Suppressor macrophage treated with lipopolysaccharide for 1 hour (primary cell): ENCODE measurements at places on chromosomes 11 and 22.
A peak's percentile ranks its signal among the peaks of the same experiment; 100 is the strongest.

GRCh38 chr22:30742291-30743256 is 47.9 kb downstream of the OSBP2 start:
- DNase-seq: peak; percentile 68

GRCh38 chr22:39230261-39231196 is 14.3 kb downstream of the PDGFB start:
- peak; percentile 69 for DNase-seq

- DNase-seq: no peak
Measured at GRCh38 chr22:49404020-49404419, 423.7 kb downstream of the BRD1 start.

DNA sequence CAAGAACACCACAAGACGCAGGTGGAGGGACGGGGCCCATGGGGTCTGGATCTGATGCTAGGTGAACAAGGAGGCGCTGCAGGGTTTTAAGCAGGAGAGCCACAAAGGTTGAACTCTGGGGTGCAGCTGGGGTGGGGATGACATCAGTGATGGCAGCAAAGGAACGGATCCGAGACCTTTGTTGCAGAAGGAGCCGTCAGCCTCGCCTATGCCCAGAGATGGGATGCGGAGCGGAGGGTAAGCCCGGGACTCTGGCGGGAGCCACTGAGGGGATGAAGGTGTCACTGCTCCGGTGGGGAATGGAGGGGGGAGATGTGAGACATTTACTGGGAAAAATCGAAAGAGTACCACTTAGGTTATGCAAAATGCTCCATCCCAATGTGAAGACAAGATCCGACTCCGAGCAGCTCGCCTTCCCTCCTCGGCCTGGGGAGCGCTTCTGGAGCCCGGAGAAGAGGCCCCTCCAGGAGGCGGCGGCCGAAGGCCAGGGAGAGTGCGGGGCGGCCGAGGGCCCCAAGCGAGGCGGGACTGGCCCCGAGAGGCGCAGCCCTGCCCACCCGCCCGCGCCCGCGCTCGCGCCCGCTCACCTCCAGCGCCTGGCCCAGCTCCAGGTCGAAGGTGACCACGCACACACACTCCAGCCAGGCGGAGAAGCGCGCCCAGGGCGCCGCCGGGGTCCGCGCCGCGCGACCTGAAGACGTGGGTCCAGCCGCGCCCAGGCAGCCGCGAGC is 422 bp downstream of the DENND6B start:
- DNase-seq: no peak

DNA sequence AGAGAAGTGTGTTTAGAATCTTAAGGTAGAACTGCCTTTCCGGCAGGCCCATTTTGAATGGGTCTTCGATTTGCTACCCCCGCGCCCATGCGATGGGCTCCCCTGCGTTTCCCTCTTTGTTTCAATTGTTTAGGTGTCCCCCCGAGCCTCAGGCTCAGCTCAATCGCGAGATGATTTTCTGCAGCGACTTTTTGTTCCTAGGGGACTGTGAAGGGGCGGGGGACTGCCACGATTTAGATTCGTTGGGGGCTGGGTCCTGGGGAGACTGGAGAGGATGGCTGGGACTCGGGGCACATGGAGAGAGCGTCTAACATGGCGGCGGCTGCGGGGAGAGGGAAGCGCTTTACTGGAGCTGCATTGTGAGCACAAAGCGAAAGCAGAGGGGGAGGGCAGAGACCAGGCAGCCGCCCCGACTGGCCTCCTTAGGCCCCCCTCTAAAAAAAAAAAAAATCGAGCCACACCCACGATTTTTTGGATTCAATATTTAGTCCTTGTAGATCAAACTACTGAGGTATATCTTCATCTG is 1.7 kb downstream of the CAPRIN1 start:
- DNase-seq: peak; percentile 86

GRCh38 chr11:86990515-86990914 is 35.3 kb upstream of the FZD4 start:
- no peak for DNase-seq

DNA sequence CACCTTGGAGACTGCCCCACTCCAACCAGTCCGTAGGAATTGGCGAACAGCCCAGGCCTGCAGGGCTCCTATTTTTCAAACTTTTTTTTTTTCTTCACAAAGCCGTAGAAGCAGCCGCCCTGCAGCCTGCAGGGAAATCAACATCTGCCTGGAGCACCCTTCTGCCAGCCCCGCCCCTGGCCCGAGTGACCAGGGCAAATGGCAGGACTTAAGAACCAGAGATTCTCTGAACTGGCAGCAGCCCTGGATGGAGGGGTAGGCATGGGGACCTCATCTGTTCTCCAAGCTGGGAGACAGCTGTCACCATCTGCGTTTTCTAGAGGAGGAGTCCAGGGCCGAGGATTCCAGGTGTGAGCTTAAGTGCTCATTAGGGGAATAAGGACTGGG is 5.6 kb downstream of the SCN2B start:
- DNase-seq: no peak

DNA sequence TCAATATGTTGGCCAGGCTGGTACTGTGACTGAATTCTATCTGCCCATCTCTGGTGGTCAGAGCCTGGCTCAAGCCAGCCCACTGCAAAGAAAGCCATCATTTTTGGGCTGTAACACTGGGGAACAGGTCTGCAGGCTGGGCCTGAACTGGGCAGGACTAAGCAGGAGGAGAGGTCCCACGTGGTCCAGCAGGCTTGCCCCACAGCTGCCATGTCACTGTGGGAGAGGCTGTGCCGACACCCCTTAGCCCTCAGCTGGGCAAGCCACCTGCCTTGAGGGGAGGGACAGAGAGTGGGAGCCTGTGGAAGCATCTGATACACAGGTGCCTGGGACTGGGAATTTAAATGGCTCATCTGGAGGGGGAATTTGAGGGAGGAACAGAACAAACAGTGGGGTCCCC is 66.7 kb upstream of the CLTCL1 start:
- no peak for DNase-seq

DNA sequence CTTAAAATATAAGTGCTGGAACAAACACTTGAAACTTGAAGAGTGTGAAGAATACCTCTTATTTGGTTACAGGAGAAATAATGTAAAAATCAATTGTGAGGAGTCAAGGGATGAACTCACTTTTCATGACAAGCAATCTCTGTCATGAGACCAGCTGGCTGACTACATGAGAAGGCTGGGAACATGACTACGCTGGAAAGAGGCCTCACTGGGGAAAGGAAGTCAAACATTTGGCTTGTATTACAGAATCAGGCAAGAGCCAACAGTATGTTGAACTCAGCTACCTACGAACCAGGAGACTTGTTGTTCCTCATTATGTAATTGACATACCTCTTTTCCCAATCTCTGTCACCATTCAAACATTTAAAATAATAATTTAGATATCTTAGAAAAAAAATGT is 14.4 kb downstream of the DCDC1 start:
- no peak for DNase-seq

GRCh38 chr22:23579870-23580575 is at the start of gene IGLL1:
Gene IGLL1 (minus strand): TSS chr22:23580290. CDS start chr22:23580190, 100 bp downstream.
- DNase-seq: no peak

DNA sequence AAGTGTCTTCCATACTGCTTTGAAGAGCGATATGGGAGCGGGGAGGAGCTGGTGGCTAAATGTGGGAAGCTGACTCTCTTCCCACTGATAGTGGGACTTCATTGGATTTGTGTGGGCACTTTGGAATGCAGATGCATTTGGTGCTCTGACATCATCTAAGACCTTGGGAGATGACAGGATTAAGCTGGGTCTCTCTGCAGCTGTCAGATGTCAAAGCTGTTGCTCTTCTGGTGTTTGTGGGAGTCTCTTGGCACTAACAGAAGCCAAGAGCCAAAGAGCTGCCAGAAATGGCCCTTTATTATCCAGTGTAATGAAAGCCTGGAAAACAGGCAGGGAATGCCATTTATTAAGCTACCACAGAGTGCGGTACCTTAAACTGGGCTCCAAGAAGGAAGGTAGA is 20.6 kb downstream of the GRAMD1B start:
- no peak for DNase-seq

DNA sequence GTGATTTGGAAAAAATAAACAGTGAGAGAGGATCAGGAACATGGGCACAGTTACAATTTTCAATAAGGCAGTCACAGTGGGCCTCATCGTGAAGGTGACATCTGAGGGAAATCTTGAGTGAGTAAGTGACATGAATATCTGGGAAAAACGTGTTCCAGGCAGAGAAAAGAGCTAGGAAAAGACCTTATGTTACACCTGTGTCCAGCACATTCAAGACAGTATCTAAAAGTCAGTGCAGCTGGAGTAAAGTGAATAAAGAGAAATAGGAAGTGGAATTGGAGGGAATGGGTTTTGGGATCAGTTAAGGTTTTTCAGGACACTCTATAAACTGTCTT is 827.5 kb upstream of the FAT3 start:
- no peak for DNase-seq

DNA sequence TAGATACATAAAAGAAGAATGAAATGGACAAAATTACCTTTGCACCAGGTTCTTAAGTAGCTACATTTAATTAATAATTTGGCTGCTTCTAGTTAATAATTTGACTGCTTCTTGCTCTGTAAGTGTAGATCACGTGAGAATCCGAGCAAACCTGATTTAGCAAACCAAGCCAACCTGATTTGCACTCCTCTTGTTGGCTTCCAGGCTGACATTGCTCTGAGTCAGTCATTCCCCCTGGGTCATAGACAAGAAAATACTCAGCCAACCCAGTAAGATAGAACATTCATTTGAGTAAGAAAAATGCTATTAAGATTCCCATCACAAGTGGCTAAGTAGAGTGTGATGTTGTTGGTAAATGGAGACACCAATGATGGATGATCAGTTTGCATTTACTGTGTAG is 304.1 kb downstream of the C11orf87 start:
- no peak for DNase-seq

DNA sequence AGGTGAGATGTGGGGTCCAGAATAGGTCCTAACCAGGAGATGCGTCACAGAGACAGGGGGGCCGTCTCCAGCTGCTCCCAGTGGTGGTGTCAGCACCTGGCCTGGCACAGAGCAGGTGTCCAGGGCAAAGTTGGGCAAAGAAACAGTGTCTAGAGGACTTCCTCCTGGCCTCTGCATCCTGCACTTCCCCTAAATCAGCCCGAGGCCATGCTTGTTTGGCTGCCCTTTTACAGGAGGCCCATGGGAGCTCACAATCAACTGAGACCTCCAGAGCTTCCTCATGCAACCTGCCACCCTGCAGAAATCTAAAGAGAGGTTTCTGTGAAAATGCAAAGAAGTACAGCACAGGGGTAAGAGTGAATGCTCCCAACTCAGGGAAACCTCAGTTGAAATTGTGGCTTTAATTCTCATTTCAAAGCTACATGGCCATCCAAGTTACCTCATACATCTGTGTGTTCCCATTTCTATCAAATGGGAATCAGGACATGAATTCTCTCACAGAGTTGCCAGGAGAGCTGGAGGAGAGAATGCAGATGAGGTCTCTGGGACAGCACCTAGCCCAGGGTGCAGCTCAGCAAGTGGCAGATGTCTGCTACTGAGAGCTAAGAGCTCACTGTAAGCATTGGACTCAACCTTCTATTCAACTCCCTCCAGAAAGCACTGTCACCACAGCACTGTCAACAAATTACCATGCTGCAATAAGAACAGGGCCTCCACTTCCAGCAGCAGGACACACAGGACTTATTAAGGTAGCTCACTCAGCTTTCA is 32.6 kb downstream of the TCIRG1 start:
- no peak for DNase-seq

DNA sequence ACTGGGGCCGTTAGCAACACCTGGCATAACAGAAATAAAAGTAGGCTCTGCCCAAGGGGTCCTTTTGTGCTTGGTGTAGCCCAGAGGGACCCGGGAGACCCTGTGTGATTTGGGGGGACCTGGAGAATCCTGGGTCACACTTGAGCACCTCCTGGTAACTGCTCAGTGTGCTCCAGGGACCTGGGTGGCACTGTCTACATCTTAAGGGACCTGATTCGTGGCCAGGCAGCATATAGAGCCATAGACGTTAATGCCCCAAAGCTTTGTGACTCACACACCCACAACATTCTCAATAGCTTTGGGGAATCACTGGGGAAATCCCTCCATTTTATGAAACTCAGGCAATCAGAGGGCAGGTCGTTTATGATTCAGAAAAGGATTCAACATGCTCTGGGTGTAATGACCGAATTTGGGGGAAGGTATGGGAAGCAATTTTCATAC is 3.6 kb upstream of the IGF2 start:
- DNase-seq: peak; percentile 85

DNA sequence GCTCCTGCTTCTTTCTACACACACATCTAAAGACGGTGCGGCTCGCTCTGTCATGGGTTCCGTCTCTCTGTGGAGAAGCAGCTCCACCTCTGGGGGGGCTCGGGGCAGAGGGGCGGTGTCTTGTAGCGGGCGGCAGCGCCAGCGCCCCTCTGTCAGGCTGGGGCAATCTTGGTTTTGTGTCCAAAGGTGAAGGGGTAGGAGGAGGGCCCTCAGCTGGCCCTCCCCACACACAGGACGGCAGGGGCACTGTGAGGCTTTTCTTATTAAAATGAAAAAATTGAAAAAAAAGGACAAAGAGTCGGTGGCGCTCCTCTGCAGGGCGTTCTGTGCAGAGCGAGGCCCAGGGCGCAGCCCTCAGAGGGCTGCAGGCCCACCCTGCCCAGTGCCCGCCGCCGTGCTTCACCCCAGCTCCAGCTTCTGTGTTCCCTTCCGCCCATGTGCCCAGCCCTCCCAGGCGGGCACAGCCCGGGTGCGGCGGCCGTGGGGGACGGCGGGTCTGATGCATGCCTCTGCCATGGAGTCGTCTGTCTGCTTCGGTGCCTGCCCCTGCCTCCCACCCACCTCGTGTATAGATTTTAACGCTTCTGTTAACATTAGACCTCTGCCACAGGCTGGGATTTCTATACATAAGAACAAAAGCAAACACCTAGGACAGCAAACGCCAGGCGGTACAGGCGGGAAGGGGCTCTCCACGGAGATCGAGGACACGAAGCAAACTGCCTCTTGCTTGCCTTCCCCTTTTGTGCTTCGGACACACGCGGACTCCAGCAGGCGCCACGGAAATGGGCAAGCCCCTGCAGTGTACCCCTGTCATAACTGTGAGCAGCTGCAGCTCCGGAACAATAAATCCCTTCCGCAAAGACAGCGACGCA is 24.5 kb downstream of the MOB2 start:
- no peak for DNase-seq

DNA sequence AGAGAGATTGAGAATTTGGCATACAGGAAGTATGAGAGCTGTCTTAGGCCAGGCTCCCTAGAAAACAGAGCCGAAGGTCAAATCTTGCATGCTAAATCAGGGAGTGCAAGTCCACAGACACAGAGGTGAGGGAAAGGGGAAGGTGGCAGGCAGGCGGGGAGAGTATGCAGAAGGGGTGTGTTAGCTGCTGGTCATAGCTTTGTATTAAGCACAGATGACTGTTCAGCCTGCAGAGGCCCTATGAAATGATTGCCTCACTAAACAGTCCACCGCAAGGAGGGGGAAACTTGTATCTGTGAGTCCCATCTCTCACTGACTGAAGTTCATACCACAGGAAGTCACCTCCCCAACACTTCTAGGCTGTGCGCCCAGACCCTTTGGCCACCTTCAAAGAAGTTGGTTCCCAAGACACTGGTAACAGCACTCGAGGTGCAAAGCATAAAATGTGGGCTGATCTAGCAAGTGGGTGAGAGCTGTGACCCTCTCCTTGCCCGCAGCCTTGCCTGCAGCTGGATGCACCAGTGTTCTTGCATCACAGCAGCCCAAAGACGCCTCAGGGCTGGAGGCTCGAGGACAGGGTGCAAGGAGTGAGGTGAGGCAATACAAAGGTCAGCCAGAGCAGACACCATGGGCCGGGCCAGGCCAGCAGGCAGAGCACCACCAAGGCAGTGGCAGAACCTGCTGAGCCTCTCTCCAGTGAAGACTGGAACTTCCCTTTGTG is 115.3 kb upstream of the TBCEL start:
- peak; percentile 19 for DNase-seq

GRCh38 chr11:120756931-120757330 is 245.4 kb downstream of the GRIK4 start:
- DNase-seq: no peak
